Stromal cell of bone marrow (primary cell): ENCODE measurements at places on chromosomes 1 and 21.
A peak's percentile ranks its signal among the peaks of the same experiment; 100 is the strongest.

DNA sequence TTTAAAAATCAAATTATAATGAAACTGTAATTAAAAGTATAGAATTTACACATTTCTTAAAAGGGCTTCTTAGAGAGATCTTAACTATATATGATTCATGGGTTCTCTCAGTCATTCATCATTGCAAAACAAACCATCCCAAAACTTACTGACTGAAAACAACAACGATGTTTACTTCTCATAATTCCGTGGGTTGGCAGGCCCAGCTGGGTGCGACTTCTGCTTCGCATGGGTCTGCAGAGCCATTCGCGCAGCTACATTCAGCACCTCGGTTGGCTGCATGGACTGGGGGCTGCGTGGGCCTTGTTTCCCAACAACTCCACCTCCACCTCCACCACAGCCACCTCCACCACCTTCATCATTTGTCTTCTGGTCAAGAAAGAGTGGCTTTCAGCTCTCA, 4.0 kb downstream of the SLAMF8 start:
- DNase-seq, result no peak

- DNase-seq, result no peak
Observed at GRCh38 chr1:242826701-242827336, 302.3 kb upstream of the PLD5 start.

- no peak for DNase-seq
Observed at GRCh38 chr1:19432943-19433718, 52.2 kb downstream of the CAPZB start.

- DNase-seq, result no peak
Observed at GRCh38 chr1:42157667-42158066, 4.5 kb downstream of the GUCA2B start.

DNA sequence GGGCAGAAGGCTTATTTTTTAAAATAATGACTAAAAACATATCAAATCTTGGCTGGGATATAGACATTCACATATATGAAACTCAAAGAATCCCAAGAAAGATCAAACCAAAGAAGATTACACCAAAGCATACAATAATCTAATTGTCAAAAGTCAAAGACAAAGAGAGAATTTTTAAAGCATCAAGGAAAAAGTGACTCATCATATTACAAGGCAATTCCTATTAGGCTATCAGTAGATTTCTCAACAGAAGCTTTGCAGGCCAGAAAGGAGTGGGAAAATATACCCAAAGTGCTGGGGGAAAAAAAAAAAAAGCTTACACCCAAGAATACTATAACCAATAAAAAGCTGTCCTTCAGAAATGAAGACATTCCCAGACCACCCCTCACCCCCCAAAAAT, 375.6 kb downstream of the BRINP2 start:
- no peak for DNase-seq

DNA sequence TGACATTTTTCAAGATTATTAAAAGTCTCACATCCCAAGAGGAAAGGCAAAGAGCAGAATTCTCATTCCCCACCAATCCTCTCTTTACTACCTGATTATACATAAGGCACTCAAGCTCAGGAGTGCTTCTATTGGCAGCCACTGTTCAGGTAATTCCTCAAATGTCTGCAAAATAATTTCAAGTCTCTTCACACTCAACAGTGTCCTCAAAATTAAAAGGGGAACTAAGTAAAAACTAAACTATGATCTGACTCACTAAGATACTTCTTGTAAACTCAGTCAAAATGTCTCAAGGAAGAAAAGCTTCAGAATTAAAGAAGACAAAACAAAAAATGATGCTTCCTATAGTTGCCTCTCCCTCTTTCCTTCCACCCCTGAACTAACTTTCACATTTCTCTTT, 135.6 kb downstream of the GPATCH2 start:
- DNase-seq, result no peak

- no peak for DNase-seq
Observed at GRCh38 chr1:10128101-10128765, 82.1 kb upstream of the KIF1B start.

DNA sequence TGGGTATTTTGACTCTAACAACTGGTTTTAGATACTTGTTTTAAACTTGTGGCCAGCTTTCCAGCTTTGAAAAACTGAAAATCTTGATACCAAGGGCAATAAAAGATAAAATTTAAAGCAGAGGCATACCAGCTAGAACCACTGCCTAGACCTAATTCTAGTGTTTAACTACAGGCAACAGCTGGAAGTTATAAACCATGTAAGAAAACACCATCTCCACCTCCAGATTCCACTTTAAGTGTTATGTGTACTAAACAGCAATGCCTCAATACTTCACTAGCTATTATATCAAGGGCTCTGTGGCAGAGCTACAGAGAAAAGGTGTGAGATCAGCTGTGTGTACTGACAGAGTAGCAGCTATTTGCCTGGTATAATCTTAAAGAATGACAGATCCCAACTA, 69.5 kb downstream of the LPAR3 start:
- DNase-seq, result no peak

DNA sequence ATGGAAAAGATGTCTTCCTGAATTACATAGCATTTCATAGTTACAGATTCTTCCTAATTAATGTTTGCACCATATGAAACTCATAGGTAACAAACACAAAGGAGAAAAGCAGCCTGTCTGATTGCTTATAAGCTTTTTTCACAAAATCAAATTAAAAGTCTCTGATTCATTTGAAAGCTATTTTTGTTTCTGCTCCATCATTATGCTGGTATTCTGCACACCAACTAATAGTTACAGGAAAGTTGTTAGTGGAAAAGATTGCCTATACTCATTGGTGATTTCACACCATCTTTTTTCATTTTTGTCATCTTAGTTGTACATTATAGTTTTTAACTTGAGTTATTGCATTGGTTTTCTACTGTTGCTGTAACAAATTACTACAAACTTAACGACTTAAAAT, 70.0 kb downstream of the PRKAA2 start:
- DNase-seq, result peak; percentile 5

- no peak for DNase-seq
Observed at GRCh38 chr1:38076455-38076854, 29.9 kb upstream of the POU3F1 start.

DNA sequence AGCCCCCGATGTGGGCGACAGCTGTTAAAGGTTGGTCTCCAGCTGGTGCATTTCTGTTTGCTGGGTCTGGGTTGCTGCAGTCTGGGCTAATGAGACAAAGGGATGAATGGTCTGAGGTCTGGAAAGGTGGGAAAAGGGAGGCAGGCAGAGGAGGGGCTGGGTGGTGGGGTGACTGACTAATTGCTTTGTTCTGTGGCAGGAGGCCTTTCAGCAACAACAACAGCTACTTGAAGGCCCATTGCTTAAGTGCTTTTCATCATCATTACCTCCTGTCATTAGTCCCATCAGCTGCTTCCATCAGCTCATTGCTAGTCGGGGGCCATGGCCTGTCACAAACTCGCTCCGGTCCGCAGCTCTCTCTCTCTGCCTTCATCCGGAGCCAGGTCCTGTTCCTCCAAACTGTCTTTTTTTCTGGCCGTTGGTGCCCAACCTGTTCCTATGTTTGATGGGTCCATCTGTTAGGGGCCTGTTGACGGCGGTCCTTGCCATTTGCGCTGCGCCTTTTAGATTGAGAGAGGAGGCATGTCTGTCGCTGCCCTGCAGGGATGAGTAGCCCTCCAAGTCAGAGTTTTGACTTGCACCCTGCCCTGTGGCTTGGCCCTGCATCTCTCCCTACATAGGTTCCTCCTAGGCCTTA, 105.6 kb upstream of the PLXNA2 start:
- DNase-seq, result no peak

DNA sequence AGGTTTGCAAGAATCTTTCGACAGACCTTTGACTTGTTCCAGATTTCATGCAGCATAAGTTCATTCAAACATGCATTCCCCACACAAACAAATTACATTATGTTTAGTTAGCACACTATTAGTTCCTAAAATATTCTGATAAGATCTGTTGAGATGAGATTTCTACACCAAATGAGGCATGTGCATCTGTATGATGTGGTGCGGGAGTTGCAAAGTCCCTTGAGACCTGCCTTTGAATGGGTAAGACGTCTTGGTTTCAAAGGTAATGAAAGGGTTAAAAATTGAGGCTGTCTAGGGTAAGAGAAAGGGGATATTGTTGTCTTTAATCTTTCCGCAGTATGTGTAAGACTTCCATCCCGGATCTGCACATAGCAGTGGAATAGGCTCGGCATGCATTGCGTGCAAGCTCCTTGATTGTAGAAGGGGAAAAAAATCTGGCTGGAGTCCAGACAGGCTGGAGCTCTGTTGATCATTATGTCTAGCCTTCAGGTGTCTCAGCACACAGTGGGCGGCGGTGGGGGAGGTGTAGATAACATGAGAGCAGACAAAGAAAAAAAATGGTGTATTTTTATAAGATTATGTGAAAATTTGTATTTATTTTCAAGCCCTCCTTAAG, 296.6 kb downstream of the PTPRC start:
- peak; percentile 78 for DNase-seq

GRCh38 chr21:33441489-33442477, 38.0 kb downstream of the TMEM50B start:
- peak; percentile 47 for DNase-seq

DNA sequence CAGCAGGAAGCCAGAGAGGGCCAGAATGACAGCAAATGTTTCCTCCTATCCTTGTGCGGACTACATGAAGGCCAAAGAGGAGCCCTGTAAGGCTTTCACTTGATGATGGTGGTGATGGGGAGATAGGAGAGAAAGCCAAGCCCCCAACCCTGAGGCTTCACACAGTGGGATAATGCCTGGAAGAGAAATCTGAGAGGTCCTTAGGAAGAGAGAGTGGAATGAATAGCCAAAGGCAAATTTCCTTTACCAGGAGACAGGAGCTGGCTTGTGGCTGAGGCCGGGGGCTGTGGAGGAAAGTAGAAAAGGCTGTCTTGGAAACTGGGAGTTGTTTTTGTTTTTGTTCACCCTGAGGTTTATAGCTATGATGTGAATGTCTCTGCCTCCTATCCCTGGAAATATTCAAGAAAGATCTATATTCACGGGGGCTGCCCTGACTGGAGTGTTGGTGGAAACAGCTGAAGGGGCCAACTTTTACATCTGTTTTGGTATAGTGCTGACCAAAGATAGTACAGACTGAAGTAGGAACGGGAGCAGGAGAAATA, 13.0 kb upstream of the RNF19B start:
- no peak for DNase-seq

- DNase-seq, result peak; percentile 58
Observed at GRCh38 chr1:116853680-116854402, 55.9 kb upstream of the PTGFRN start.

- DNase-seq, result no peak
Observed at GRCh38 chr1:99185196-99185595, 79.1 kb upstream of the PLPPR4 start.
